Glutamatergic neuron (in vitro differentiated cells): ENCODE measurements at places on chromosomes 4 and X. TPM values are rescaled to one million over a fixed set of nuclear protein-coding genes. Genes with fewer than 3 reads are reported as not detected.

DNA sequence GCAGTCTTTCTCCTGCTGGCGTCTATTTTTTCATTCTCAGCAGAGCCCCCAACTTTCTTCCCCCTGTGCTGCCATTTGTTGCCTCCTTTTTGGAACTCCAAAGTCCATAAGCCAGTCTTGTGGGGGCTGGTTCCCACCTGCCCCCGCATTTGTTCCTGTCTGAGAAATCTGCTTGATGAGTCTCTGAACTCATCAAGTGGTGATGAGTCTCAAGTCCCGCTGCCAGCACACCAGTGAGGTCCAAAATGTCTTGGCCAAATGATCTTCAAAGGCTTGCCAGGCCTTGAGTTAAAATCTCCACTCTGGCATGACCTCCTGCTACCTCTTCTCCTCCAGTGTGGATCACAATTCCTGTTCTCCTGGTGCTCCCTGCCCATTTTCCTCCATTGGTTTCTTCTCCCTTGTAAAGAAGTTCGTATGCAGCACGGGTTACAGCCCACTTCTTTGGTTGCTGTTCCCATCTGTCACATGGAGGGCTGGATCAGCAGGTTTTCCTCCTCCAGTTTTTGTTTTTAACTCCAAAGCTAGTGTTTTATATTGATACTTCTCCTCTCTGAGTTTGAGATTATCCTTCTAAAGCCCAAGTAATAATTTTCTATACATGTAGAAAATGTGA lies 72.7 kb upstream of the LIMCH1 start:
- DNase-seq: no peak

- DNase-seq: no peak
These were observed 2.4 kb upstream of the FGB start for GRCh38 chr4:154560419-154560801.

DNA sequence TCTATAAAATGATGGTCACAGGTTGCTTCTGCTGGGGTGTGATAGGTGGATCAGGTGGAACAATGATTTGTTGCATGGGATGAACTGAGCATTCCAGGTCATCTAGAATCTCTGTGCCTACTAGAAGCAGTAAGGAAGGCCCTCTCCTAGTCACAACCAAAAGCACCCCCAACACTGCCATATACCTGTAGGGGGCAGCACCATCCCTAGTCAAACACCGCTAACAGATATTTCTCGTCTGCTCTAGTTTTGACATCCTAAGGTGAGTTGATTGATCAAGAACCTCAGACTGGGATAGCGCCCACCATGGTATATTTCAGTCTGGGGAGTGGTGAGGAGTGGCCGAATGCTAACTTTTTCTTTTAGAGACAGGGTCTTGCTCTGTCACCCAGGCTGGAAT lies 160.2 kb downstream of the NHS start:
- DNase-seq: no peak

GRCh38 chr4:62952366-62952765 lies 1456.9 kb downstream of the TECRL start:
- no peak for DNase-seq

DNA sequence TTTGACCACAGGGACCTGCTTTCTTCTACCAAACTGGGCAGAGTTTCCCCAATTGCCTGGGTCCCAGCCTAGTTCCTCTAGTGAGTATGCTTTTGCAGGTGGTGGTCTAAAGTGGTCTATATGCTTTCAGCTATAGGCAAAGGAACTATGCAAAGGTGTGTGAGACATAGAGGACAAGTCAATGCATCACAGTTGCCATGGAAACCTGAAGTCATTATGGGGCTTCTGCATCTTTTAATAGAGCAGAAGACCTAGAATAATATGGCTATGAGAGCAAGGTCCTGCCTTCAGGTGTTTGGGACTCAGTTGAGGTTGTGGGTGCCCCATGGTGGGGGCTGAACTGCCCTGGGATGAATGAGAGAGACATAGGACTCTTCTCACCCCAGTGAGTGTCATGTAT lies 92.1 kb upstream of the RAB40AL start:
- no peak for DNase-seq

TLR3 gene
- not detected for total RNA-seq

DNA sequence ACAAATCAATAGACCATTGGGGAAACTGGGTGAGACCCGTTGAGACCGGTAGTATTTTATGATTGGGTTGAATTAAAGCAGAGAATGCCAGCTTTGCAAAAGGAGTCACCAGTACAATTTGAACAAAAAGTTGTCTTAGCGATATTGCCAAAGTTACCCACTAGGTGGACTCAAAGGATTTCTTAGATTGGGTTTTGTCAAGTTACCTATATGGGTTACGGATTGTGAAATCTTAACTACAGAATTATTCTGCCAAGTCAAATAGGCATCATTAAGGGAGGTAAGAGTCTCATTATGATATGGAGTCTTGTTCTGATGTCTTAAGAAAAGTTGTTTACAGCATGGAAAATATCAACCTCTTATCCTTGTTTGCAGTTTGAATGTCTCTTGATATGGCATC lies 15.0 kb upstream of the CT47A1 start:
- no peak for DNase-seq

DNA sequence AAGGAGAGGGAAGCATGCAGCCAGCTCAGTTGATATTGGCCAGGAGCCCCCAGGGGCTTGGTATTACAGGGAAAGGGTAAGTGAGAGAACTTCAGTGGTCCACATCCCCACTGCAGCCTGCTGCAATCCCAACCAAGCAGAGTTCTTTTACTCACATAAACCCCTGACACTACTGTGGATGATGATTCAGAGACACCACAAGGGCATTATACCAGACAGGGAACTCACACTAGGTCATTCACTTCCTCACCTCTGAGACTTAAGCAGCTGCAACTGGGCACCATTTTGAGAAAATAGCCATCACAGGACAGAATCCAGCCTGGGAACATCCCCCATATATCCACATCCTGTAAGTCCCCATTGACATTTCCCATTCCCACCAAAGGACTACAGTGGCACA lies 248.0 kb downstream of the INPP4B start:
- DNase-seq: no peak

RPA4 gene
- total RNA-seq: not detected

VCX3A gene
- not detected for total RNA-seq

MAPK10 gene
- total RNA-seq: 92.6 TPM

DNA sequence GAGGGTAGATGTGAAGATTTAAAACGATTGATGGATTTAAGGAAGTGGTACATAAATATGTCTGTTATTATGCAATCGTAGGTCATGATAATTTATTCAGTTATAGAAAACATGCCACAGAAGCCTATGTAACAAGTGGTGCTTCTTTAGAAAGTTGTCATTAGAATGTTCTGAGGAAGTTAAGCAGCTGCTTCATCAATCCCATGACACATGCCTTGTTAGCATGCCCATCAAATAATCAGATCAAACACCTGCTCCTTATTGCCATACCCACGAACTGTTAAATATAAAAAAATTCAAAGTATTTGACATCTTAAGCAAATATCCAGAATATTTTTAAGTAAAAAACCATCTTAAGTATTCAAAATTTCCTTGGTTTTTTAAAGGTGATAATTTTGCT lies 76.4 kb upstream of the MYOZ2 start:
- DNase-seq: no peak

DNA sequence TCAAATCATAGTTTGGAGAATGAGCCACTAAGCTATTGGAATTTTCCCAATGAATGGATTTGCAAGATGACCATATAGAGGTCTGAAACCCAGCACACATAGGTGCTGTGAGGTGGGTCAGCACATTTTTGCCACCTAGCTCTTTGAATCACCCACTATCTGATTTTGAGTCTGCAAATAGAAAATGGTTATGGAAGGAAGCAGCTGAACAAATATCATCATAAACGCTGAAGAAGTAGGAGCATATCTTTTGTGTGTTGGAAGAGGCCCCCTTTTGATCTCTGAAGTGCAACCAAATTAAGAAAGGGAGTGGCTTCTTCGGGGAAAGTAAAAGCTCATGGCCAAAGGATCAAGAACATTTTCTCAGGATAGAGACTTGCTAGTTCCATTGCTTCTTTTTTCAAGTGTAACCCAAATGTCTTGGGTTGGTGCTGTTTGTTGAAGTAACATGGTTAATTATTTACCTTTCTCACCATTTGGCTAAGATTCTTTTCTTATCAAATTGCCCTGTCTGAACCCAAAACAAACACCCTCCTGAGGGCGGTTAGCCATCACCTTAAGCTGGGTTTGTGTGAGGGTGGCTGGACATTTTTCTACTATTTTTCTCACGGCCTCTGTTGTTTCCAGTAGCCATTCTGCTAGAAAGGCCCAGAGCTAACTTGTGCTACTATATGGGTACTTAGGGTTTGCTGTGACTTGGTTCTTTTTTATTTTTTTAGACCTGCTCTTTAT lies 18.4 kb upstream of the SORBS2 start:
- DNase-seq: no peak

- DNase-seq: no peak
These were observed 25.8 kb downstream of the TEC start for GRCh38 chr4:48243887-48244286.

DNA sequence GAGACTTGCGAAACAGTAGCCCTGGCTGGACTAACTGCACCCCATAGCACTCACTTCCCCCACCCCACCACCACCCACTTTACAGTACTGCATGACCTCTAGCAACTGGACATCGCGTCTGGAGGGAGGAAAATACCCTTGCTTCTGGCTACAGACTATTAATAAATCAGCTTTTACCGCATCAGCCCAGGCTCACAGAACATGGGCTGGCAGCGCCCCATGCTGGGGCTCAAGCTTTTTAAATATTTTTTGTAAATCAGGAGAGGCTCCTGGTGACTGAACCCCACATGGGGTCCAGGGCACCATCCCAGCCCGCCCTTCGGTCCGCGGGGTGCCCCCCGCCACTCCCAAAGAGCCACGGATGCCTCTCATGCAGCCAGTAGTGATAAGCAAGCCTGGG lies 2.7 kb downstream of the HS6ST2 start:
- no peak for DNase-seq

- no peak for DNase-seq
These were observed 1139.6 kb downstream of the STPG2 start for GRCh38 chr4:97003715-97004114.

GPR50 gene
- total RNA-seq: 0.42 TPM

- DNase-seq: no peak
These were observed 39.7 kb downstream of the CLDN2 start for GRCh38 chrX:106959901-106960300.

DNA sequence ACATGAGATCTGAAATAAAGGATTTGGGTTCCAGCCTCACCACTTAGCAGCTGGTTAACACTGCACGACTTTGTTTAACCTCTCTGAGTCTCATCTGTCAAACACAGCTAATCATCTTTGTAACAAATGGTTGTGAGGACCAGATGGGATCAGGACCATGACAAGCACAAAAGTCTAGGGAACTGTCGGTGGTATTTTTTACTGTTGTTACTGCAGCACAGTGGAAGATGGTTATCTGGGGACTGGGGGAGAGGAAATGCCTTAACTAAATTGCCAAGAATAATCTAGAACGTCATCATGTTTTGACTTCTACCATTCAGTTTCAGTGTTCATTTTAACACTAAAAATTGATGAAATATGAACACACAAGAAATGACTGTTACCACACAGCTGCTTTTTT lies 99.5 kb downstream of the ADGRA3 start:
- no peak for DNase-seq

- DNase-seq: no peak
These were observed 149.3 kb downstream of the PDE5A start for GRCh38 chr4:119479180-119479808.

- DNase-seq: no peak
These were observed 29.7 kb downstream of the SYNPO2 start for GRCh38 chr4:118918388-118918787.

- DNase-seq: no peak
These were observed 71.8 kb downstream of the C4orf46 start for GRCh38 chr4:158599765-158600498.
